ENCODE measurements at places on chromosomes 3 and 15. TPM values are rescaled to one million over a fixed set of nuclear protein-coding genes. Genes with fewer than 3 reads are reported as not detected.

Gene ALAS1
- 57.0 TPM for total RNA-seq

Gene SERPINI2
- total RNA-seq = not detected

Gene CCR8
- total RNA-seq = not detected

Gene PP2D1
- total RNA-seq = not detected

Gene GOLGA6A
- total RNA-seq = 0.09 TPM

All from A549 treated with CpdA at 1 μM for 4 hours (cell line).